ENCODE measurements at places on chromosomes 6 and 20.

DNA sequence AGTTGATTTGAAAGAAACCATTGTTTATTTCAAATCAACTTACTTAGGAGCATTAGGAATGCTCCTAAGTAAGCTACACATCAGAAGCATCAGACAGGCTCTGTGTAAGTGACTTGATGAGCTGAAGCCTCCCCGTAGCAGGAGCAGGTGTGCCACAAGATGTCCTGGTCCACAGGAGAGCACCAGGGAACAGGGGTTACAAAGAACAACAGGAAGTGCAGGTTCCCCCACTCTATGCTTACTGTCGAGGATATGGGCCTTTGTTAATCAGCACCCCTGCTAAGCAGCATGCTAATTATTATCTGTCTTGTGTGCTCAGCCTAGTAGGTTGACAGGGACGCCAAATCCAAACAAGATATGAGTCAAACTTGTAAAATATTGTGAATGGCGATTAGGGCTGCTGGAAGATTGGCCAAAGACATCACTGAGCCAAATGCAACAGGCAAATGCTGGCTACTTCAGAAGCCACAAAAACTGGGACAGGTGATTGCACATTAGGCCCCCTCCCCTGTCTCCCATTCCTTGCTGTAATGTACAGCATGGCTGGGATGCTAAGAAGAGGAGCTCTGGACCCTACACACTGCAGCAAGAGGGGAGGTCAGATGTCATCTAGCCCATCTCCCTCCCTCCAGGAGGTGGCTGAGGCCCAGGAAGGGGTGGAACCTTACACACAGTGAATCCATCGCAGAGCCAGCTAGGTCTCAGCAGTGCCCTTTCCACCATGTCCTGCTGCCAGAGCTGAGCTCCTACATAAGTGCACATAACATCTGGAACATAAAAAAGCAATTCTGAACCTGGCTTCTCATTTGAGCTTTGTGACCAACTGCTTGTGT is 939 bp downstream of the TGM3 start:
- no peak for DNase-seq

- no peak for DNase-seq
Measured at GRCh38 chr20:40868551-40869217, 159.9 kb upstream of the TOP1 start.

- DNase-seq = peak; percentile 98
Measured at GRCh38 chr6:12265791-12266190, 24.4 kb upstream of the EDN1 start.

GRCh38 chr6:81031416-81031815 is 721.1 kb downstream of the TENT5A start:
- DNase-seq = no peak

DNA sequence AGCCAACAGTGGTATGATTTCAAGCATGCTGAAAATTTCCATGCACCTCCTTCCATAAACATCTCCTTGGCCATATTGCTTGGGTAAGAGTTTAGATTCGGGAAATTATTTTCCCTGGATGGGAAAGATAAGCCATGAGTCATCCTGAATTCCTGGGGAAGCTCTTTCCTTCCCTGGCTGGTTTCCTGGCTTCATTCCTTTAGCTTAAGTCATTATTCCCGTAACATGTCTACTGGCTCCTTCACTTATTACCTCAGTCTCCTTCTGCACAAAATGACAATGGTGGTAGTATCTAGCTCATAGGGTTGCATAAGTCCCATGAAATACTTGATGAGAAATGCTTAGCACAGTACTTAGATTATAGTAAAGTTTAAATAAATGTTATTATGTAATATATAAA is 27.6 kb downstream of the TINAG start:
- DNase-seq = no peak

- DNase-seq = no peak
Measured at GRCh38 chr6:91149246-91149955, 562.5 kb upstream of the MAP3K7 start.

DNA sequence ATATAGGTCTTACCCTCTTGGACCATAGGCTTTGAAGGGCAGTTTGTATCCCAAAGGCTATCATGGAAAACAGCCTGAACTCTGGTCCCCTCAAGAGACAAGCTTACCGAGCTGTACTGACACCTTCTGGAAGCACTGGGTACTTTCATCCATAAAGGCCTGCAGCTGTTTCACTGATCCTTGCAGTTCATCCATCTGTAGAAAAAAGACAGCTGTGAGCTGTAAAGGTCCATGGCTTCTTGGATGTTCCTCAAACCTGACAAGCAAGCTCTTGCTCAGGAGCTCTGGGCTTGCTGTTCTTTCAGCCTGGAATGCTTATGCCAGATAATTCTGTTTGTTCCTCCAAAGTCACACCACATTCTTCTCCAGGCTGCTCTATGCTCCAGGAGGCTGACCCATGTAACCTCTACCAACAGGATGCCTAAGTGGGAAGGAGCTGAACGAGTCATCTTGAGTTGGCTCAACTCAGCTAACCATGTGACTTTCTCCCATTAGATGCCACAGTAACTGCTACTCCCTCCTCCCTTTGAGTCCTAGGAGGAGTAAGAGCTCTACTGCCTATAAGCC is 8.8 kb upstream of the NDRG3 start:
- DNase-seq = peak; percentile 68

DNA sequence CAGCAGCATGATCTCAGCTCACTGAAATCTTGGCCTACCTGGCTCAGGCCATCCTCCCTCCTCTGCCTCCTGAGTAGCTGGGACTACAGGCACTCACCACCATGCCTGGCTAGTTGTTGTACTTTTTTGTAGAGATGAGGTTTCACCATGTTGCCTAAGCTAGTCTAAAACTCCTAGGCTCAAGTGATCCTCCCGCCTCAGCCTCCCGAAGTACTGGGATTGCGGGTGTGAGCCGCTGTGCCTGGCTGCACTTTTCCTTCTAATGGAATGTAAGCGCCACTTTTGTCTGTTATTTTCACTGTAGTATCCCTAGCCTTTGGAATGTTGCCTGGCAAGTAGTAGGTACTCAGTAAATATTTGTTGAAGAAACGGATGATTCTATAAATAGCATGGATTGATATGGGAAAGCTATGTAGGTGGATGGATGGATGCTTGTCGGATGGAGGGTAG is 10.4 kb upstream of the TRIB3 start:
- DNase-seq = no peak

DNA sequence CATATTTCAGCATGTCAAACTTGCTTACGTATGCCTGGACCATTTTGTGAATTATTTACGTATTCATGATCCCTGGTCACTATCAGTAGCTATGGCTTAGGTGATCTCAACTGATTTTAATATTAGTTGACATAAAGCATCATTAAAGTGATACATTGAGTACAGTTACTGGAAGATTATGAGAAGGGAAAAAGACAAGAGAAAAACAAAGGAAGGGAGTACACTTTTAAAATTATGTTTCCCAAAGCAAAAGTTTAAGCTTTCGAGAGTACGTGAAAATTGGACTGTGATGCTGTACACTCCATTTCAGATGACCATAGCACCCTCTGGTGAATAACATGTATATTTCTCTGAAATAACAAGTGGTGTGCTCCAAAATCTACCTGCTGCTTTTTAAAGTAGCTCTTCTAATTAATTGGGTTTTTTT is 215.0 kb upstream of the HSF2 start:
- no peak for DNase-seq

DNA sequence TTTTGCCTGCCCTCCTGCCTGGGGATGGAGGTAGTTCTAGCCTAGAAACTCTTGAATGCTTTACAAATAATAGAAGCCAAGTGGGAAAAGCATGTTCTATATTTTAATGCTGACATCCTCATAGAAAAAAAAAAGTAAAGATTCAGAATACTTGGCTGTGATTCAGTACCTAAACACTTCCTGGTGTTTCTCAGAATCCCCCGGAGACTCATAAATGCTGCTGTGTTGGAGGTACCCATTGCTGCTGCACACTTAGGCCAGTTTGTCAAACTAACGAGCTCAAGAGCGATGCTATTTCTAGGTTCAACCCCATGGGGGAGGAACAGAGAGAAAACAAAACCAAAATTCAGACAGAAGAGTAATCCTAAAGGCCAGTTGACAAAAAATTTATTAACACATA is 38.8 kb upstream of the ZFP64 start:
- no peak for DNase-seq

DNA sequence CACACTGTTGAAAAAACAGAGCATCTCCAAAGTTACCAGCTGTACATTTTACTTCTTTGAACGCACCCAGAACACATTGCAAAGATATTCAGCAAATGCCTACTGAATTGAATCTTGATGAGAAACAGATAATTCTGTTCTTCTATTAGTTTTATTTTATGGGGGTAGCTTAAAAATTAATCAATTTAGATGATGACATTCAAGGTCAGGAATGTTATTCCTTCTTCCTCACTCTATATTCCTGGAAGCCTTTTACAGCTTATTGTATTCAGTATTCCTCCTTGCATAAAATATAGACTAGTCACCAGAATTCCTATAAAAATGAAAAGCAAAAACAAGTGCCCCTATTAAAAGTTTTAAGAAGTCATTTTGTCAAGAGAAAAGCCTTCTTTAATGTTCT is 21.4 kb upstream of the GMDS start:
- DNase-seq = no peak

DNA sequence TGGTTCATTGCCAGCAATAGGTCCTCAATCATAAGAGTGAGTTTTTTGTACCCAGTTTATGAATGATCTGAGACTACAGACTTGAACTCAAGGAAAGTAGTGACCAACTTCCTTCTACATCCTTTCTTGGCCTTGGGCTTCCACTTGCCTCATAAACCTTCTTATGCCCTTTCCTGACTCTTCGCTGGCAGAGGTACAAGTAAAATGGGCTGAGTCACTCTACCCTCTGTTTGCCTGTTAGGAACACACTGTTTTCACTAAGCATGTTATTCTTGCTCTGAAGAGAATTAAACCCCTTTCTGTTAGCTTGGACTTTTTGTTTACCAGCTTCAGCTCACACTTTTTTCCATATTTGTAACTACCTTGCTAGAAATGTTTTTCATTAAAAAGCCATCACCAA is 74.4 kb downstream of the PKHD1 start:
- DNase-seq = no peak

- no peak for DNase-seq
Measured at GRCh38 chr20:15928946-15929345, 644.3 kb downstream of the KIF16B start.

DNA sequence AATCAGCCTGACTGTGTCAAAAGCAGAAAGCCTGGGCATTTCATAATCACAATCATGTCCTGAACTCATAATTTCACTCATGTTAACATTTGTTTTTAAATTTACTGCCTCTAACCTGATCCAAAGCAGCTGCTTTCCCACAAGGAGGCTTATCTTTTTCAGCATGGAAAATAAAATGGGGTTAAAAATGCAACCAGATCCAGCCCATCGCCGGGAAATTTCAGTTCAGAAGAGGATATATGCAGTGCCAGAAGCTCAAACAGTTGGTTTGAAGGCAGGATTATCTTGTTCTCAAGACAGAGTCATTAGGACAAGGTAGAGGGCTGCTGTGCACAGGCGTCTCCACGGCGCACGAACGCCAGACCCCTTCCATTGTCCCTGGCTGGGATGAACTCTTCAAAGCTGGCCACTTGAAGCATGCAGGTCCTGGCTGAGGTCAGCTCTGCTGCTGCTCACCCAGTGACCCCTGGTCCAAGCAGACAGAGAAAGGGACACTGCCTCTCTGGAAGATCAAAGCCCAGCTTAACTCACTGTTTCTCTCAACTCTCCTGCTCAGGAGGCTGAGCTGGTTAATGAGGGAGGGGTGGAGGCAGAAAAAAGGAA is 191.1 kb upstream of the HEY2 start:
- no peak for DNase-seq

DNA sequence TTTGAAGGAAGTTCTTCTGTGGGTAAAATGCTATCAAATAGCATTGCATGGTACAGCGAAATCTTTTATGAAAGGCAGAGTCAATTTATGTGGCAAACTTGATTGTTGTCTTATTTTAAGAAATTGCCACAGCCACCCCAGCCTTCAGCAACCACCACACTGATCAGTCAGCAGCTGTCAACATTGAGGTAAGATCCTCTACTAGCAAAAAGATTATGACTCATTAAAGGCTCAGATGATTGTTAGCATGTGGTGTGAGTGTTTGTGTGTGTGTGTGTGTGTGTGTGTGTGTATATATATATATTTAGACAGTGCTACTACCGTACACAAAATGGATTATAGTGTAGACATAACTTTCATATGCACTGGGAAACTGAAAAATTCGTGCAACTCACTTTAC is 27.8 kb downstream of the LRRN4 start:
- DNase-seq = no peak

DNA sequence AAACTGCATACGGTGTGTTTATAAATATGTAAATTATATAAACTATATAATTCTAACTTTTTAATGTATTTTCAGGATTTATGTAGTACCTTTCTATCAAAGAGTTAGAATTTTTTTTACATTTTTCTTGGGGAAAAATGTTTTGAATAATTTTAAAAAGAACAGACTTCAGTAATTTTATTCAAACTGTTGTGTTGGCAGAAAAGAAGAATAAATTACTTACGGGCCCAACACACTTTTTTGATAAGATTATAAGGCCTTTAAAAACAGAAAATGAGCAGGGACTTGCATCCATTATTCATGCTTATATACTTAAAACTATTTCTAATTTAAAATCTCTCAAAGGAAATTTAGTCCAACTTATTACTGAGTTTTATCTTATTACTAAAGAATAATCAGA is 58.2 kb downstream of the KIF16B start:
- no peak for DNase-seq

DNA sequence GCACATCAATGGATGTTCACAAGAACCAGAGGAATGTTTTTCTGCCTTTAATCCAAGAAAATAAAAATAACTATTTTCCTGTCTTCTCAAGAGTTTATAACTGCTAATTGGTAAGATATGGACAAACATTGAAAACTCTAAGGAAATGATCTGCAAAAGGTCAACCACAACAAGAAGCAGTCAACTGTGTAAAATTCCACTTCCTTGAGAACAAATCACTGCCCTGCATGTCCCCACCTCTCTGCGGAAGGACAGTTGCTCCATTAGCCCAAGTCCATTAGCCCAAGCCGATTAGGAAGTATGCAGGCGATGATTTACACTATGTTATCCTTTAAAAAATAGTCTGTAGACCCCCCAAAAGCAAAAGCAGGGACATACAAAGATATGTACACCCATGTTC is 27.6 kb downstream of the SLC22A23 start:
- no peak for DNase-seq

- no peak for DNase-seq
Measured at GRCh38 chr6:168106633-168107005, 27.6 kb upstream of the FRMD1 start.

DNA sequence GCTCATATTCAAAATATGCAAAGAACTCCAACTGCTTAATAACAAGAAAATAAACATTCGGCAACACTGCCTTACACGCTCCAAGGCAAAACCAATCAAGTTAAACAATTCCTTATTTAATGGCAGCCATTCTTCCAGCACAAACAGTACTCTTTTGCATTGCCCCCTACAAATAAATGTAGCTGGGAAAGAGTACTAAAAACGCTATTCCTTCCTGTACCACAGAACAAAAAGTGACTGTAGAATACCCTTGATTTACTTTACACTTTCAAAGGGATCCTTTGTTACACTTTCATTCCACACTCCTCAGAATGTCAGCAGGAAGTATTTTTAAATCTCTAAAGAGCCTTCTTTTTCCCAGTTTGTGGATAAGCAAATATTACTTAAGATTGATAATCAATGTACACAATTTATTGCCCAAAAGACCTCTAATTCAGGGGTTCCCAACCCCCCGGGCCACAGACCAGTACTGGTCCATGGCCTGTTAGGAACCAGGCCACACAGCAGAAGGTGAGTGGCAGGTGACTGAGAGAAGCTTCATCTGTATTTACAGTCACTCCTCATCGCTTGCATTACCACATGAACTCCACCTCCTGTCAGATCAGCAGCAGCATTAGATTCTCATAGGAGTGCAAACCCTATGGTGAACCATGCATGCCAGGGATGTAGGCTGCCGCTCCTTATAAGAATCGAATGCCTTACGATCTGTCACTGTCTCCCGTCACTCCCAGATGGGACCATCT is 51.6 kb downstream of the MBOAT1 start:
- no peak for DNase-seq
